ENCODE measurements at places on chromosomes 11 and 22. TPM values are rescaled to one million over a fixed set of nuclear protein-coding genes. Genes with fewer than 3 reads are reported as not detected.

The BAIAP2L2 gene
- 5.4 TPM for total RNA-seq

The AMOTL1 gene
- 7.5 TPM for total RNA-seq

The BIK gene
- total RNA-seq, result 1.5 TPM

The MFRP gene
- not detected for total RNA-seq
